ENCODE measurements at places on chromosomes 2 and 18.

DNA sequence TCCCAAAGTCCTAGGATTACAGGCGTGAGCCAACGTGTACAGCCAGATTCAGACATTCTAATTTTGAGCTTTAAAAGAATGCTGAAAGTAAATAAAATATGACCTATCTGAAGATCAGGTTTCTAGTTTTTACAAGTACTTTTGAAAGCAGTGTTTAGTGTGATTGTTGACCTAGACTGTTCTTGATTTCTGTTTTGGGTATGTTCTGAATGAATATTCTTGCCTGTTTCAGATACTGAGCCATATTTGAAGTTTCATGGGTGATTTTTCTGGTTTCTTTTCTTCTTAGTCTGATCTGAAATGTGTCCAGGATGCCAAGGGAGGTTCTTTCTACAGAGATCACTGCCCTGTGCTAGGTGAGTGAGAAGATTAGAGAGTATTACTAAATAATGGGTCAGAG, 37.2 kb downstream of the MIB1 start:
- no peak for DNase-seq

DNA sequence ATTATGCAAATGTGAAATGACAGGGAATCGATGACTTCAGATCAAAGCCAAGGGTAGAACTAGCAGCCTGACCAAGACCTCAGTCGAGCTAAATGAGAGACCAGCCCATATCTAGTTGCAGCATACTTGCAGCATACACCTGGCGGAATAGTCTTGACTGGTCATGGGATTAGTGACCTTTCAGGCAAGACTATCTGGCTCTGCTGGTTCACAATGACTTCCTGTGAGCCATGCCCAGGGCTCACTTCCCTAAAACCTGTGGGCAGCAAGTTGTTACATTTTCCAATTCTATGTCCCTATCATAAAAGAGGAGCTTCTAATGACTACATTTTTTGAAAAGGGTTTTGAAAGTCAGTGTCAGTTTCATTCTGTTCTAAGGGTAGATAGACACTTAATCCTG, 1624.9 kb upstream of the CELF4 start:
- no peak for DNase-seq

DNA sequence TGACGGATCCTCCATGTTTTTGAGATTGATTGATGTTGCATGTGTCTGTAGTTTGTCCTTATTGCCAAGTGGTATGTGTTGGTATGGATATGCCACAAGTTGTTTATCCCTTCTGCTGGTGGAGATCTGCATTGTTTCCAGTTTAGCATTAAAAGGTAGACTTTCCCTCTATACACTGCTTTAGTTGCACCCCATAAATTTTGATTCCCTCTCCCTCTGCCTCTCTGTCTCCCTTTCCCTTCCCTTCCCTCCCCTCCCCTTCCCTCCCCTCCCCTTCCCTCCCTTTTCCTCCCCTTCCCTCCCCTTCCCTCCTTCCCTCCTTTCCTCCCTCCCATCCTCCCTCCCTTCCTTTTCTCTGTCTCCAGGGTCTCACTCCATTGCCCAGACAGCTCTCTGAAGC, 18.6 kb upstream of the TOGARAM2 start:
- no peak for DNase-seq

- DNase-seq: peak; percentile 46
These were observed 79.4 kb downstream of the TMEM182 start for GRCh38 chr2:102841107-102841840.

GRCh38 chr2:172216477-172216876, 113.8 kb upstream of the DLX2 start:
- DNase-seq: no peak

- DNase-seq: no peak
These were observed 638.0 kb upstream of the ZEB2 start for GRCh38 chr2:145157741-145158591.

DNA sequence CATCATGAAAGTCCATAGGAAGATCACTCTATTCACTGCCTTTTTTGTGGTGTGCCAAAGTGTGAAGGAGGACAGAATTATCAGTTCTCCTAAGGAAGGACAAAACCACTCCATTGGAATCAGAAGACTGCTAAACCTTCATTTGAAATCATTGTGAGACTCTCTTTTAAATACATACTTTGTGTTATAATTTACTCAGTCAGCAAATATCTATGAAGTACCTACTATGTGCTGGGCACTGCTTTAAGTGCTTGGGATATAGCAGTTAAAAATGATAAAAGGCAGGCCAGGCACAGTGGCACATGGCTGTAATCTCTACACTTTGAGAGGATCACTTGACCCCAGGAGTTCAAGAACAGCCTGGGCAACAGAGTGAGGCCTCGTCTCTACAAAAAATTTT, 692.3 kb downstream of the DSC3 start:
- DNase-seq: no peak

- DNase-seq: no peak
These were observed 209.7 kb upstream of the COPS8 start for GRCh38 chr2:236875906-236876505.

GRCh38 chr2:240435948-240436682, 652 bp downstream of the GPC1 start:
- DNase-seq: no peak

DNA sequence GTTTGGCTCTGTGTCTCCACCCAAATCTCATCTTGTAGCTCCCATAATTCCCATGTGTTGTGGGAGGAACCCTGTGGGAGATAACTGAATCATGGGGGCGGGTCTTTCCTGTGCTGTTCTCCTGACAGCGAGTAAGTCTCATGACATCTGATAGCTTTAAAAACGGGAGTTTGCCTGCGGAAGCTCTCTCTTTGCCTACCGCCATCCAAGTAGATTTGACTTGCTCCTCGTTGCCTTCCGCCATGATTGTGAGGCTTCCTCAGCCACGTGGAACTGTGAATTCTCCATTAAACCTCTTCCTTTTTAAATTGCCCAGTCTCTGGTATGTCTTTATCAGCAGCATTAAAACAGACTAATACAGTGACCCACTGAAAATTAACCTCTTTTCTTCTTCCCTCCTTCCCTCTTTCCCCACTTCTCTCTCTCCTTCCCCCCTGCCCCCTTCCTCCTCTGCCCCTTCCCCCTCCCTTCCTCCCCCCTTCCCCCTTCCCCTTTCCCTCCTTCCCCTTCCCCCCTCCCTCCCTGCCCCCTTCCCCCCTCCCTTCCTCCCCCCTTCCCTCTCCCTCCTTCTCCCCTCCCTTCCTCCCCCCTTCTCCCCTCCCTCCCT, 818.8 kb downstream of the SLC4A3 start:
- DNase-seq: no peak

GRCh38 chr2:233089851-233090250, 29.7 kb downstream of the INPP5D start:
- DNase-seq: no peak

GRCh38 chr2:229851870-229852269, 69.9 kb downstream of the TRIP12 start:
- peak; percentile 56 for DNase-seq

GRCh38 chr18:36744261-36744876, 84.4 kb downstream of the TPGS2 start:
- DNase-seq: no peak

All from erythroblast (primary cell).